ENCODE measurements at places on chromosomes 3 and 15.

GRCh38 chr3:96996009-96996408, 181.6 kb downstream of the EPHA6 start:
- DNase-seq = no peak

- DNase-seq = peak; percentile 65
These were observed 3.3 kb downstream of the TUBGCP5 start for GRCh38 chr15:23035964-23036566.

- no peak for DNase-seq
These were observed 39.6 kb upstream of the CTNNB1 start for GRCh38 chr3:41159588-41160189.

DNA sequence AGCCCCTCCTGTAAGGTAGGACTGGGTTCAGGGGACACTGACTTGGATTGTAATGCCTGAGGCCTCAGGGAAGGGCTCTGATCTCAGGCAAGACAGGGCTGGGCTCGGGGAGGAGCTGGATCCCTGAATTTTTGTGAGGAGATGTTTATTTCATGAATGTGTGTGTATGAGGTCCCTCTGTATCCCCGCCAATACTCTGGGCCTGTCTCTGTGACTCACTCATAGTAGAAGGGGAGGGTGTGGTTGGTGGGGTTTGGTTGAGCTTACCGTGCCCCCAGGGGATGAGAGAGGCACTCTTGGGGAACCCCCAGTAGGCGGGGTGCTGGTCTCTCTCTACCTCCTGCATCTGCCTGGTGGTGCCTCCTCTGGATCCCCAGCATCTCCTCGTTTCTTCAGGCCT, 28.1 kb downstream of the RPSA start:
- no peak for DNase-seq

DNA sequence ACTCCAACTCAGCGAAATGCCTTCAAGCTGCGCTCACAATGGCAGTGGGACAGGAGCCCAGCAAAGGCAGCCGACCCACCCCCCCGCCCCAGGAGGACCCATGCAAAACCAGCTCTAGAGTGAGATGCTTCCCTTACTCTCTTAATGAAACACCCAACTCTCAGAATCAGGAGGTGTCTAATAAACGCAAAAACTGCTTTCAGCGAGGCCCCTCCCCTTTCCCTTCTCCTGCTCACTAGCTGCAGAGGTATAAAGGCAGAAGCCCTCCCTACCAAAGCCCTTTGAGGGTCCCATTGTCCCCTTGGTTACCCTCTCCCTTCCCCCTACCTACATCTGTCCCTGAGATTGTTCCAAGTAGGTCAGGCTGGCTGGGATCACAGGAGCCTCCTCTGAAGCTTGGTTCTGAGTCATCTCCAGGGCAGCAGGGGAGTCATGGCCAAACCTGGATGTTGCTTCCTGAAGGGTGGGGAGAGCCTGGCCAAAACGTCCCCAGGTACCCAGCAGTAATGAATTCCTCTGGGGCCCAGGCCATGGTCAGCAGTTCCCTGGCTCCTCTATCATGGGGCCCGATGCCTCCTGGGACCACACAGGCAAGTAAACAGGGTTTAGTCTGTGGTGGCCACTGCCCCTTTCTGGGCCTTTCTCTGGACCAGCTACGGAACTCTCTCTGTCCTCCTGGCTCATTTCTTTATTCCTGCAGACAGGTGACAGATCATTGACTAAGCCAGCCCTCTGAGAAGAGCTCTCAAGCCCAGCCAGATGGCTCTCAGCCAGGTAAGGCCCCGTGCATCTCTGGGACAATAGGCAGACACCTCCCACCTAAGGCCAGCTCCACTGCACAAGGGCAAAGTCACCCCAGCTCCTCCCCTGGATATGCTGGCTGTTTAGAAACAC, 8.6 kb downstream of the KLHL25 start:
- peak; percentile 65 for DNase-seq

DNA sequence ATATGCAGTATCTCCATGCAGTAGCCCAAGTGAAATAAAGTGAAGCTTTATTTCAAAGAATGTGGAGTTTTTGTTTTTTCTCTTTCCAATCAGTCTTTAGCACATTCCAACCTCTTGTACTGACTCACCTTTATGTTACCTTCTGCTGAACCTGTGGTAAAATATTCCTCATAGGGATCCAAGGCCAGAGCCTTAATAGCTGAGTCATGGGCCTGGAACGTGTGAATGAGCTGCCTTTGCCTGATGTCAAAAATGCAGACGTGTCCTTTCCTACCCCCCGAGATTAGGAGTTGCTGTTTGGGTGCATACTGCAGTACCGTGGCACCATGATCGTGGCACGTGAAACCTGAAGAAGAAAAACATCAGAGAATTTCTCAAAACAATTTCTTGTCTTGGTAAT, 108.5 kb downstream of the GLDN start:
- DNase-seq = no peak

- DNase-seq = no peak
These were observed 8.0 kb downstream of the MUC13 start for GRCh38 chr3:124926426-124927101.

DNA sequence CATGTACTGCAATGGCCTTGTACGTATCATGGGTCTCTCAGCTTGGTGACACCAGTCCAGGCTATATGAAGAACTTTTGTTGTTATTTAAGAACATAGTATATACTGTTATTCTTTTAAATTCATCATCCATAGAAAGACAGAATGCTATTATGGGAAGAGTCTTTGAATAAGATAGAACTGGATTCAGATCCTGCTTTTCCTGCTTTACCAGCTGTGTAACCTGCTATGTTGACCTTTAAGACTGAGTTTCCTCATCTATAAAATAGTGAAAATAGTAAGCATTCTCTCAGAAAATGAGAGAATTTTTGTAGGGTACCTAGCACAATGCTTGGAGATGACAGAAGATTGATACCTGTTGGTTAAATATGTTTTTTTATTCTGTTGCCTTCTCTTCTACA, 204.1 kb upstream of the TBL1XR1 start:
- DNase-seq = no peak

DNA sequence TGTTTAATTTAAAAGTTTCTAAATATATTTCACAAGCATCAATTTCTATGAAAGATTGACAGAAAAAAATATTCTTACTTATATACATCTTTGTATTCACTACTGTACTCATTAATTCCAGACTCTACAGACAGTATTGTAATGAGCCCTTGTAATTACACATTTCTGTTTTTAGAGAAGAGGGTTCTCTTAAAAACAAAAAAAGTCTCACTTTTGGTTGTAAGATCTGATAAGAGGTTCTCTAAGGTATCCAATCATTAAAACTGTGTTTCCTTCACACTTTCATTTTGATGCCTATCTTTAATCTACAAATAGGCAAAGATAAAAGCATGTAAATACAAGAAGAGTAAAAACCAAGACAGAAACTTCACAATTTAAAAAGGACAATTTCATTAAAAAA, 75.6 kb downstream of the FBXL22 start:
- no peak for DNase-seq

DNA sequence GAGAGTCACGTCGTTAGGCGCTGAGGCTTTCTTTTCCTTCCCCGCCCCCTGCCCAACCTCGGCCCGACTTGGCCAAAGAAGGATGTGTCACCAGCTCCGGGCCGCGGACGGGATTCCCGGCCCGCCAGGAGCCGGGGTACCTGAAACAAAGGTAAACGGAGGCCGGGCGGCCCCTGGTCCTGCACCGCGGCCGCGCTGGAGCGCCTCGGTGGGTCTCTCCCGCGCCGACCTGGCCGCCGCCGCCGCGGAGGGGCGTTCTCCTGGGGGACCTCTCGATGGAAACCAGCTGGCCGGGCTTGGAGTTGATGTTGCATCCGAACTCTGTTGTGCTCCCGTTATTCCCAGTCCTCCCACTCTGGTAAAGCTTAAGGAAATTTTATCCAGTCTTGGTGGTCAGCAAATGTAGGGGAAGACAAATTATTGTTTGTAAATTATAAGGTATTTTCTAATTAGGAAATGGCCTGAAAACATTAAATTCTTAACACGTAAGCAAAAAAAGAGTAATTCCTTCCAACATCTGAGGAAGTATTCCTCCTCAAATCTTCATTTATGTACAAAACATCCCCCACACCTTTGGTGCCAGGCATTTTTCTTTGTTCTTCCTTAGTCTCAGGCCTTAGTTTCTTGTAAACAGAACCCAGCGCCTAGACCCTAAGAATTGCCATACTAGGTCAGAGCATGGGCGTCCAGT, 888 bp downstream of the PPP2R3A start:
- peak; percentile 73 for DNase-seq

All from tongue (tissue), 3 donors.